ENCODE measurements at places on chromosomes 11 and 22.

GRCh38 chr22:23116506-23117263, 25.1 kb downstream of the RSPH14 start:
- DNase-seq = no peak

GRCh38 chr11:87215236-87215635, 177.5 kb downstream of the TMEM135 start:
- no peak for DNase-seq

GRCh38 chr11:69447786-69448185, 33.7 kb upstream of the LINC01488 start:
- DNase-seq = no peak

DNA sequence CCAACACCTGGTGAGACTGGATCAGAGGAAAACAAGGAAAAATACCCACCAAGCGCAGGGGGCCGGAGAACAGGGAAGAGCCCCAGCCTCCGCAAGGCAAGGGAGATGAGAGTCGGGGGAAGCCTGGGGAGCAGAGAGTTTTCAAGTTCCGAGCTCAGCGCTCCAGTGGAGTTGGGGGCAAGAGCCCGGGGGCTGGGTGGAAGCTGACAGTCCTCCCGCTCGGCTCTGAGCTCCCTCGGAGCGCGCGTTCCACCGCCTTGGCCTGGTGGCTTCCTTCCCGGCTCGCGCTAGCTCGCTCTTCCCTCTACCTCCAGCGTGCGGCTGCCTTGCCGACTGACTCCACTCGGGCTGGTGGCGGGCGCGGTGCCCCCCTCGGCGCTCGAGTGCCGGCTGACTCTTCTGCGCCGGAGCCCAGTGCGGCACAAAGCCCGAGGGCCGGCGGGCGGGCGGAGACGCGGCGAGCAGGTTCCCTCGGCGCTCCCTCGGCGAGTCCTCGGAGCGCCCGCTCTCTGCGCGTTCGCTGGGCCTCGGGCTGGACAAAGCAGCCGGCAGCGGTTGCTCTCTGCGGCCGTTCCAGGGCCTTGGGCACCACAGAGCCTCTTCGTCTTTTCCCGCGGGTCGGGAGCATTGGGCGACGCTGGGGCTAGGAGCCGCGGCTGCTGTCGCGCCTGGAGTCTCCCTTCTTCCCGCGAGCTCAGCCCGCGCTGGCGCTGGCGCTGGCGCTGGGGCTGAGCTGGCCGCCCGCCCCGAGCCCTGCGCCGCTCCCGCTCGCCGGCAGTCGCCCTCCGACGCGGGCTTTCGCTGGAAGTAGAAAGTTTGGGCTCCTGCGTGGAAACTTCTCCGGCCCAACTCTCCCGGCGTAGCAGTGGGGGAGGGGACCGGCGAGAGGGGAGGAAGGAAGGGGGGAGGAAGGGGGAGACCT, 1.0 kb downstream of the PAX6 start:
- DNase-seq = no peak

DNA sequence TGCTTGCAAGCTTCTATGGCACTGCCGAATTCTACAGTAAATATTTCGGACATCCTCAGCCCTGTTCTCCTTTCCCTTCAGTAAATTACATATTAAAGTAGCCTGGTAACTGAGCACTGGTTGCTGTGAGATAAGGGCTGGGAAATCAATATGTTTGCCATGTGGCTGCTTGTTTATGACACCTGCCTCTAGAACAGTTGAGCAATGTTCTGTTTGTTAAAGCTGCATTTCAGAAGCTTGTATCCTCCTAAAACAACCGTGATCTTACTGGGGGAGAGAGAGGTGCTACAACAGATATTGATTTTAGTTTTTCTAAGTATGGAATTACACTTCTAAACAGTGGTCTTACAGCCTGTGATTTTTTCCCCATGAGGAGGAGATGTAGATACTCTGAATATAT, 39.4 kb downstream of the ZBTB16 start:
- no peak for DNase-seq

GRCh38 chr11:92828556-92828955, 140.9 kb upstream of the MTNR1B start:
- DNase-seq = no peak

- DNase-seq = no peak
Observed at GRCh38 chr11:133663135-133663985, 131.1 kb upstream of the OPCML start.

DNA sequence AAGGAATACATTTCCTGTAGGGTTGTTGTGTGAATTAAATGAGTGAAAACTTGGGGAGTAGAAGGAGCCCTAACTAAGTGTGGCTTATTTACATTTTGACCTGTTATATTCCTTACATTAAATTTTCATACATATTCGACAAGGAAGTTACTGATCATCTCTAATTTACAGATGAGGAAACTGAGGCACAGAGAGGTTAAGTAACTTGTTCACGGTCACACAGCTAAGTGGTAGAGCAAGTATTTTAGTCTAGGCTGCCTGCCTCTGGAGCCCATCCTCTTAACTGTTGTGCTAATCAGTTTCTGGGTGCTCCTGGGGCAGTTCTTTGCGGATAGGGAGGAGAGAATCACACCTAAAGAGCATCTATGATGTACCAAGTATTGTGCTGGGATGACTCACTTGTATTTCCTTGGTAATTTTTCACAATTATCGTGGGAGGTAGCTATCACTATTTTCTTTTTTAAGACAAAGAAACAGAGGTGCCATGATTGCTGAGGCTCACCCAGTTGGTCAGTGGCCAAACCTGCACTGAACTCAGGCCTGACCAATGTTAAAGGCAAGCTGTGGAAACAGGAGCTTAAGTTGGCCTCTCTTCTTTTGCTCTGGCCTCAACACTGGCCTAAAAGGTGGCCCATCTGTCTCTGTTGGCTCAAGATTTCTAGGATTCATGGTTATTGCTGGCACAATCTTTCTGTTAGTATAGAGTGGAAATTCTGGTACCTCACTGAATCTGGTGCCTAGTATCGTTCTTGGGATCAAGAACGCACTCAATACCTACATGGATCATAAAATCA, 2.9 kb upstream of the ELF5 start:
- no peak for DNase-seq

DNA sequence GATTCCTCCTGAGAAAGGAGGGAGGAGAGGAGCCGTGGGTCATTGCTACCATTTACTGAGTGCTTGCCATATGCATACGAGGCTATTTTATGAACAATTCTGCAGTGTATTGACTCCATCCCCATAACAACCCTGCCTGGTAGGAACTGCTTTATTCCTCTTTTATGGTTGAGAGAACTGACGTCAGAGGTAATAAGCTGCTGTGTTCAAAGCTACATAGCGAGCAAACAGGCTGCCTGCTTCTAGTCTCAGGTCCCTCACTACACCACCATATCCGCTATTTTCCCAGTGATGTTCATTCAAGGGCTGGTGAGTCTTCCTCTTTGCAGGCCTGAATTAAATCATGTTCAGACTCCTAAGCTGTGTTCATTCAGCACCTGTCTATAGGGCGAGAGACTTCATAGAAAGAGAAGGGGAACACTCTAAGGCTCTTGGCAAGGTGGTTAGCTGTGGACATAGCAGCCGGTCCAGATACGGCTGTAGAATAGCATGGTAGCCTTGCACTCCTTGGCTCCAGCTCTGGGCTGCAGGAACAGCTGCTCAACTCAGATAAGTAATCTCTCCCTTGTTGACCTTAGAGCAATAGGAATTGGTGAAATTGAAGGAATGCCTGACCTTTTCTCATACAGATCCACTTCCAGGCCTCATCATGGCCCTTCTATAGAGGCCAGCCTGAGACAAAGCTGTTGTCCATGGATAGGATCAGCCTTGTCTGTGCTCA, 82.6 kb downstream of the MICAL2 start:
- no peak for DNase-seq

- DNase-seq = no peak
Observed at GRCh38 chr22:38843657-38844314, at the start of gene NPTXR. TSS of gene NPTXR (minus strand) at chr22:38844028.

- no peak for DNase-seq
Observed at GRCh38 chr11:134370526-134371435, 39.0 kb downstream of the GLB1L2 start.

- DNase-seq = no peak
Observed at GRCh38 chr11:4092026-4092425, 2.6 kb upstream of the RRM1 start.

- no peak for DNase-seq
Observed at GRCh38 chr22:28448625-28449024, 231.0 kb downstream of the TTC28 start.

GRCh38 chr22:21731503-21731902, 4.1 kb downstream of the YPEL1 start:
- DNase-seq = no peak

GRCh38 chr11:113906038-113906437, 1.4 kb downstream of the HTR3B start:
- DNase-seq = no peak

GRCh38 chr11:13256216-13256615, 21.4 kb upstream of the BMAL1 start:
- no peak for DNase-seq

GRCh38 chr11:2812371-2812991, 73.1 kb downstream of the CDKN1C start:
- no peak for DNase-seq
